Stimulated activated CD8-positive, alpha-beta memory T cell treated with anti-CD3 and anti-CD28 coated beads, Interleukin-7, amount 100 ng/mL, for 1 hour (primary cell): ENCODE measurements at places on chromosomes 3 and 15.

GRCh38 chr15:60576044-60576443, 97.1 kb upstream of the ICE2 start:
- DNase-seq: no peak

GRCh38 chr15:94061041-94061440, 170.3 kb upstream of the MCTP2 start:
- no peak for DNase-seq

GRCh38 chr3:150180334-150180733, 209.6 kb upstream of the PFN2 start:
- DNase-seq: no peak

- no peak for DNase-seq
These were observed 11.2 kb upstream of the LMAN1L start for GRCh38 chr15:74801311-74801997.

DNA sequence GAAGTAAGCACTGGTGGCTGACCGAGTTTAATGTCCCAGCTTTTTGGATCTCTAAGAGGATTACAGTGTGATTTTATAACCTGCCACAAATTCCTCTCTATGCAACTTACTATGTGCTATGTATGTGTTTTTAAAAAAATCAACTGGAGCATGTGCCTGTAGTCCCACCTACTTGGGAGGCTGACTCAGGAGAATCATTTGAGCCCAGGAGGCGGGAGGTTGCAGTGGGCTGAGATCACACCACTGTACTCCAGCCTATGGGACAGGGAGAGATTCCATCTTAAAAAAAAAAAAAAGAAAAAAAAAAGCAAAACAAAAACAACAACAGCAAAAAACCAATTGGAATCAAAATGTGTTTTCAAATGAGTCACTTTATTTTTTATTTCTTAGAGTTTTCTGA, 29.6 kb downstream of the DUT start:
- DNase-seq: no peak

DNA sequence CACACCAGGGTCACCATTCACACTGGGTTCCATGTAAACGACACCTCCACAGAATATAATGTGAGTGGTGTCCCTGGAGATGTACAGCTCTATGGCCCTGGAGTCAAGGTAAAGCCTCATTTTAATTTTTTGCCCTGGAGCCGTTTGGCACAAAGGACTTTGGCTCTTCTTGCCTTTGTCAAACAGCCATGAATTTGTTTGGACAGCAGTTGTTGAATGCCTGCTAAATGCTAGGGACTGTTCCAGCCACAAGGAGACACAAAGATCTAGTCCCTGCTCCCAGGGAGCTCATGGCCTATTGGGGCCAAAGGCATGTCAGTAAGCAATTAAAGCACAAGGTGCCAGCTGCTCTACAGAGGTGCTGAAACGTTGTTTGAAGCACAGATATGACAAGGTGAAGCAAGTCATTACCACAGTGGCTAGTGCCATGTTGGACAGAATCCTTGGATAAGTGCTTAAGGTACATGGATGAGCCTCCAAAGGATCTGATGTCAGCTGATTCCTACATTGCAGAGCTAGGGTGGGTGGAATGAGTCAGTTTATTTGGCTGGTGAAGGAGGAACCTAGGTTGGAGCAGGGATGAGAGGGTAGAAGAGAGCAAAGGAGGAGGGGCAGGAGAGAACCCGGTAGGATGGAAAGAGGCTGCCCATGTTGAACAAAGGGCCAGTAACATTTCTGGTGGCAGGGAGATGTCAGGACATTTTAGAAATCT, 171.9 kb upstream of the CTDSPL start:
- DNase-seq: no peak

- no peak for DNase-seq
These were observed 187.3 kb upstream of the CFAP20DC start for GRCh38 chr3:59237121-59237520.

DNA sequence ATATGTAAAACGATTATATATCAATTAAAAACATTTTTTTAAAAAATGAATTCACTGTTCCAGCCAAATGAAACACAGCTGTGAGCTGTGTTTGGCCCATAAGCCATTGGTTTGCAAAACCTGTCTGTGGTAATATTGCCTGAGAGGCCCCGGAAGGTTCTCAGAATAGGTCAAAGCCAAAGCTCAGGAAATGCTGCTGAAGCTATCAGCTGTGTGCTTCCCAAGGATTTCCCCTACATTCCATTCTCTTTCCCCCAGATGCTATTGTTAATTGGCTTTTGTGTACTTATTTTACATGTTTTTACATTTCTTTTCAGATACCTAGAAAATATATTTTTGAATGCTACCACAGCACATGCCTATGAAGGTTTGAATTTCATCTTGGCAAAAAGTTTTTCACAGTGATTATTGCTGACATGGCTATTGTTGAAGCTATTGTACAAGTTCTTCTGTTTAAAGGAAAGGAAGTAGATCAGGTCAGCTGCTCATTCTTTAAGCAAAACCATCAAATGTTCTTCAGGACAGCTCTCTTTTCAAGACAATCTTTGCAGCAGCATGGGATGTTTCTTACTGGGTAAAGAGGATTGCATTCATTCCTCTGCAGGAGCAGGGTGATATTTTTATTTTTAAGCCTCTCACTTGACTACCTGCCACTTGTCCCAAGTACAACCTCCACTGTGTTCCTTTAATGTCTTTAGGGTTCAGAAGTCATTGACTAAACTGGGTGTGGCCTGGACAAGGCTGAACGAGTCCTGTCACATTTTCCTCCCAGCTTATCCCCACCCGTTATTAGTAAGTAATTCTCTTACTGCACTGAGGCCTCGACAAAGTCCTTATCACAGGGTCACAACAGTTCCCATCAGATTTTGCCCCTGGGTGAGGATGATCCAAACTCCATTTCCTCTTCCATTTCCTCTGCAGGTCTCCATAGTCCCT, 26.3 kb upstream of the BNC1 start:
- no peak for DNase-seq

GRCh38 chr3:58490860-58491501, 915 bp upstream of the KCTD6 start:
- no peak for DNase-seq

DNA sequence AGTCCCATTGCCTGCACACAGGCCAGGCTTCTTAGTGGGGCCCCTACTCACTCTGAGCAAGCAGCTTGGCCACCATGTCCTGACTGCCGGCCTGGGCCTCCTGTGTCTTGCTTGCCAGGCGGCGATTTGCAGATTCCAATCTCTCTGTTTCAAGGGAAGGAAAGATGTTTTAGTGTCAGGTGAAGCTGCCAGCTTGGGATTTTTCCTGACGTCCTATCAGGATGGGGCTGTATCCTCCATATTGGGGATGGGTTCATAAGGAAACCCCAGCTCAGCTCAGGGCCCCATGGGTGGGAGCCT, 8.5 kb downstream of the AMOTL2 start:
- DNase-seq: no peak

DNA sequence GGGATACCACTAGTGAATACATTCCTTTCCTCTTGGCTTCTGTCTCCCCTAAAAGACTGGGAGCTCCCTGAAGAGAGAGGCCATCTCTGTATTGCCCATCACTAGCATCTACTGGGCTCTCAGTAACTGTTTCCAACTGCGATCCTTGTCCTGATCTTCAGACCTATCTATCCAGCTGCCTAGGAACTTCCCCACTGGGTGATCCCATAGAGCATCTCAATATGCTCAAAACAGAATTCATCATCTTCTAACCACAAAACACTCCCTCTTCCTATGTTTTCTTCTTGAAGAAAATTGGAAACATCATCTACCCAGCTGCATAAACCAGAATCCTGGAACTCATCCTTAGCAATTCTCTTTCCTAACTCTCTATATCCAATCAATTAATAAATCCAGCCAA, 54.6 kb downstream of the PLD1 start:
- DNase-seq: no peak

DNA sequence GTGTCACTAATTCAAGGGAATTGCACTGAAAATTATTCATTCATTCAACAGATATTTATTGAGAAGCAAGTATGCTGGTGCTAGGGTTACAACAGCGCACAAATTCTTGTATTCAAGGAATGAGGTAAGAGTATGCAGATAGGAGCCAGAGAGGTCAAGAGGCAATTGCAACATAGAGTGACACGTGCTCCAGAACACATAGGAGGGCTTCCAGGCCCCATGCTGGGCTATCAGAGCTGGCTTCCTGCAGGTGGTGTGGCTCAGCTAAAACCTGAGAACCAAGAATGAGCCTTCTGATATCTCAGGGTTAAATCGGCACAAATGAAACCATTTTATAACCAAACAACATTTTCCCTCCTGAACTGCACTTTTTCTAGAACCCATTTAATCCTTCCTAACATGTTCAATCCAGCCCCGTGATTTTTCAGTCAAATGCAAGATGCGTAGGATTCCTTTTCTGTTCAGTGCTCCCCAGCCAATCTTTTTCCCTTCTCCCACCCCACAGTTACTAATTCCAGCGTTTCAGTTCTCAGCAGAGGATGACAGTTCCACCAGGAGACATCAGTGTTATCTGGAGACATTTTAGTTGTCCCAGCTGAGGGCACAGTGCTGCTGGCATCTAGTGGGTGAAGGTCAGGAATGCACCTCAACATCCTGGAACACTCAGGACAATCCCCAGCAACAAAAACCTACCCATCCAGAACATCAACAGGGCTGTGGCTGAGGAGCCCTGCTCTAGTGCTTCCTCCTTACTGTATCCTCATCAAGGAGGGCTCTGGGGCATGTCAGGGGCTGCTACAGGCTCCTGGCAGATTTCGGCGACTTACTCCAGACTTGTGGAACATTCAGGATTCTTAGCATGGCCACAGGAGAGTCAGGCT, 13.1 kb downstream of the CCR5AS start:
- no peak for DNase-seq
